Activated CD8-positive, alpha-beta T cell treated with anti-CD3 and anti-CD28 coated beads, Interleukin-2, amount 10 ng/mL, durations not matched to agents 7 days and 5 days (primary cell): ENCODE measurements at places on chromosomes 4 and X.

GRCh38 chr4:2412534-2412884 is 5.9 kb downstream of the ZFYVE28 start:
- peak; percentile 89 for DNase-seq

- no peak for DNase-seq
Observed at GRCh38 chr4:19736968-19737756, 514.5 kb upstream of the SLIT2 start.

GRCh38 chr4:58209001-58209400 is 1098.8 kb upstream of the IGFBP7 start:
- no peak for DNase-seq

DNA sequence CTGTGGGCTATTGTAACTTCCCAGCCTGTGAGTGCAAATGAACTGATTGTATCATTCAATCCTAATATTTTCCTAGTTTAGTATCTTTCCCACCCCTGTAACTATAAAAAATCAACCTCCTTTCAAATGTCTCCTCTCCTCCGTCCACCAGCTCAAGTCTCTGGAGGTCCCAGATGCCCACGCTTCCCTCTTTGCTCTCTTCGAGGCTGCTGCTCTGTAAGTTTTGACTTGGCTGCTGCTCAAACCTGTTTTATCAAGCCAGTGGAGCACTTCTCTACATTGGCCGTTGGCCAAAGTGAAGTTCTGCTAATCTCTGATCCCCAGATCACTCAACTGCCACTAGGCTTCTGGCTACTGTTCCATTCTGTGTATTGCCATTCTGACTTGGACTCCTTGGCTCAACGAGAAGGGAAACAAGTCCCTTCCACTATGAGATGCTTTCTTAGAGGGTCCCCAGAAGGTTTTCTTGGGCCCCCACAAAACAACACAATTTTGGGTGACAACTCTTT is 60.7 kb upstream of the RAPGEF2 start:
- DNase-seq, result no peak

GRCh38 chrX:100928660-100929613 is at the start of gene XKRX:
Gene XKRX, minus strand, starts transcription at chrX:100928917. Its CDS starts 613 bp downstream, at chrX:100928304.
- DNase-seq, result peak; percentile 38
